ENCODE measurements at places on chromosomes 3 and 15. TPM values are rescaled to one million over a fixed set of nuclear protein-coding genes. Genes with fewer than 3 reads are reported as not detected.

DNA sequence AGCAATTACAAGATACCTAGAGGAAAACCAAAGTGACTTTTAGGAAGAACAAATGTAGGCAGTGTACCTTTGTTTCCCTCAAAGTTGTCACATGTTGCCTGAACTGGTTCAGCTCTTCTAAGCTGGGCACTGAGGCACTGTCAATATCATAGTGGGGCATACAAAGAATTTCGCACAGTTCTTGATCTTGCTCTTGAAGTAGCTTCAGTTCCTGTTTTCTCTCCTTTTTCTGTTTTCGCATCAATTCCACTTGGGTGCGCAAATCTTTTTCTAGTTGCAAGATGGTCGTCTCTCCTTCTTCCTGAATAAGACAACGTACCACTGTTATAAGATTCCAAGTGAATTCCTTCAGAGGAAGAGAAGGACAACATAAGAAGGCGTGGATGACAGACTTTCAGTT lies 12.7 kb downstream of the PRC1 start:
- DNase-seq: no peak

- DNase-seq: no peak
Observed at GRCh38 chr3:171788546-171789351, 21.5 kb downstream of the PLD1 start.

- DNase-seq: peak; percentile 52
Observed at GRCh38 chr3:66372681-66373350, 128.0 kb downstream of the LRIG1 start.

DNA sequence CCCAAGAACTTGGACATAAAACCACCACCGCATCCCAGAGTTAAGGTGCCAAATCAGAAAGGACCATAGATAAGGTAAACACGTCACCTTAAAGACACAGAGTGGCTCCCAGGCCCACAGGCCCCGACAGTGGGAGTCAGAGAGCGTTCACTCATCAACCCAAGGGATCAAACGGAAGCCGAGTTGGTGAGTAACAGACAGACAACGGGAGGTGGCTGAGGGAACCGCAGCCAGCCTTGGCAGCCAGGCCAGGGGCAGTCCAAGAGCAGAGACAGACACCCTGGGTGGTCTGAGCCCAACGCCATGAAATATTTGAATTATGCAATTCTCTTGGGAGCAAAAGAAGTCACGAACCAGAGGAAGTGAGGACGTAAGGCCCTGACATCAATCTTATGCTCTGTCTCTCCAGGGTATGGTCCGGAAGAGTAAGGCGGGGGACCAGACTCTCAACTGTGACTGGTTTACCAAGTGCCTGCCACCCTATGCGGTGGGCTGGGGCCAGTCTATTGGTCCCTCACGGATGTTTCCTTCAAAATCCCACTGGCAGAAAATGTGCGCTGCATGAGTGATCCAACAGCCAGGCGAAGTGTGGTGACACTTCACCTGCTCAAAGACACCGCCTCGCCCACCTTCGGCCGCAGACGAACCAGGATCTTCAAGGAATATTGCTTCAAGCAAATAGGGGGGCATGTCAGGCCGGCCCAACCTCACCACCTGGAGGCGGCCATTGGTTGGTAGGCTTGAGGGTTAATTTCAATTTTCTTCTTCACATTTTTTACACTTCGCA lies 34.3 kb downstream of the TMEM44 start:
- DNase-seq: peak; percentile 53

GRCh38 chr3:42682301-42683070 lies 2.9 kb upstream of the KLHL40 start:
- DNase-seq: no peak

GRCh38 chr3:38717355-38718240 lies 68.1 kb upstream of the SCN5A start:
- DNase-seq: peak; percentile 51

DNA sequence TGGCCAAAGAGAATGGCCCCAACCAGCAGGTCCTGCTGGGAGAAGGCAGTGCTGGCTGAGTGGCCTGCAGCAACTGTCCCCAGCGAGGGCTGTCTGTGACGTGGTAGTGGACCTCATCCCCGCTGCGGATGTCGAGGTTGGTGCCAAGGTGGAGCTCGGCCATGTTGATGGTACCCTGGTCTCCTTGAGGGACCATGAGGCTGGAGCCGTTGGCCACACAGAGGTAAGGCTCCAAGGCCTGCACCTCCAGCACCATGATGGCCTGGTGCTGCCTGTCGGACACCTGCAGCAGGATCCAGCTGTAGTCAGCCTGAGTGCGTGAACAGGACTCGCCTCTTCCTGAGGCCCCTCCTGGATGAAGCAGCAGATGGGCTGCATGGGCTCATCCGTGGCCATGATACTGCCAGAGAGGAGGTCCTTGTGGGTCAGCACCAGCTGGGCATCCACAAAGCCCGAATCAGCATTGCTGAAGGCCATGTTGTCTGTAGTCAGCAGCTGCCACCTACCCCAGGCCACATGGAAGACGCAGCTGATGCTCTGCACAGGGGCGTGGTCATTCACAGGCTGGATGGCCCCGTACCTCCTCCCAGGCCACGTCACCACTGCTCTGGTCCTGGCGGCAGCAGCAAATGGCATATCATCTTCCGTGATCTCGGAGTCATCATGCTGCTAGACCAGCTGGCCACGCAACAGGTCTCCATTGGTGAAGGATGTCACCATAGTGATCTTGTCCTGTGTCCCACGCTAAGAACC lies 167.5 kb downstream of the GOLGA6L4 start:
- no peak for DNase-seq

DNA sequence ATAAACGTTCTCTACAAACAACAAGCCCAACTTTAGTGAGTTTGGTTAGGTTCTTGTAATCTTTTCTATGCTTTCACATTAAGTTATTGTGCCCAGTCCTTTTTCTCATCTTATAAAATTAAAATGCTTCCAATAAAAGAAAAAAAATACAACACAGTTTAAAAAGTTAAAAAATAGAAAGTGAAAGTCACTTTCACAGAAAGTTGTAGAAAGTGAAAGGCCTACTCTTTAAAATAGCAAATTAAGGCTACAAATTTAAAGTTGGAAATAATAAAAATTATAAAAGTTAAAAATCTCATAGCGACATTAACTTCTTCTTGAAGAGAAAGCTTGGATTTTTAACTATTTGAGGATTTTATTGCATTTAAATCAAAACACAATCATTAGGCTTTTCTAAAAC lies 35.9 kb downstream of the CD47 start:
- DNase-seq: no peak

The SEMA3G gene
- total RNA-seq: 19.9 TPM

The CCDC39 gene
- not detected for total RNA-seq

The EPHB3 gene
- total RNA-seq: 1.7 TPM

The PCLAF gene
- 1.1 TPM for total RNA-seq
